ENCODE measurements at places on chromosomes 2 and 18. TPM values are rescaled to one million over a fixed set of nuclear protein-coding genes. Genes with fewer than 3 reads are reported as not detected.

- H3K27me3 ChIP-seq, result no peaks in the 10 kb centered on the region
- no peak overlapping the region for H3K4me3 ChIP-seq
- H3K4me1 ChIP-seq, result no peaks in the 10 kb centered on the region
- DNase-seq, result no peak
These were observed 40.7 kb downstream of the PARD3B start for GRCh38 chr2:204585930-204586329.

DNA sequence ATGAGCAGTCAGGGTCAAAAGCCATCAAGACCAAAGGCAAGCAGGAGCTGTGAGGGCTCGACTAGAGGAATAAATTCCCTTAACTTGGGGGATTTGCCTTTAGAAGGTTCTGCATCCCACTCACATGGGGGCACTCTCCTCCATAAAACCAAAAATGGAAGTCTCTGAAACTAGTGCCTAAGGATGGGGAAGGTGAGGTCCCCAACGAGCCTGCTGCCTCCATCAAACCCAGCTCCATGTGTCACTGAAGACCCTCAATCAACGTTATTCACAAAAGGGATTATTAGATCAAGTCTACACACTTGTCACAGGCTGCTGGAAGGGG, 254.9 kb upstream of the NCKAP5 start:
- peaks cover 2% of the 10 kb centered on the region for H3K27me3 ChIP-seq
- no peak for DNase-seq
- H3K4me1 ChIP-seq, result no peaks in the 10 kb centered on the region
- H3K36me3 ChIP-seq, result no peaks in the 10 kb centered on the region
- no peak overlapping the region for H3K27ac ChIP-seq
- H3K4me3 ChIP-seq, result no peak overlapping the region

DNA sequence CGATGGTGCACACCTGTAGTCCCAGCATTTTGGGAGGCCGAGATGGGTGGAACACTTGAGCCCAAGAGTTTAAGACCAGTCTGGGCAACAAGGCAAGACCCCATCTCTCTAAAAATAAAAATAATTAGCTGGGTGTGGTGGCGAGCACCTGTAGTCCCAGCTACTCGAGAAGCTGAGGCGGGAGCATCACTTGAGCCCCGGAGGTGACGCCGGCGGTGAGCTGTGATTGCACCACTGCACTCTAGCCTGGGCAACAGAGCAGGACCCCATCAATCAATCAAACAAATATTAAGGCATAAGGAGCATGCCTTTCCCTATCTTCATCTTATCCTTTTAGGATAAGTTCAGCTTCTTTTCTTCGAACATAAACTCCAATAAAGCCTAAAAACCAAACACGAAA, 1.1 kb downstream of the WDSUB1 start:
- H3K36me3 ChIP-seq, result peaks cover 7% of the 10 kb centered on the region
- H3K4me3 ChIP-seq, result peak overlapping the region; percentile 84
- H3K27me3 ChIP-seq, result no peaks in the 10 kb centered on the region
- no peak for DNase-seq
- peaks cover 22% of the 10 kb centered on the region for H3K4me1 ChIP-seq
- no peak overlapping the region for H3K27ac ChIP-seq

DNA sequence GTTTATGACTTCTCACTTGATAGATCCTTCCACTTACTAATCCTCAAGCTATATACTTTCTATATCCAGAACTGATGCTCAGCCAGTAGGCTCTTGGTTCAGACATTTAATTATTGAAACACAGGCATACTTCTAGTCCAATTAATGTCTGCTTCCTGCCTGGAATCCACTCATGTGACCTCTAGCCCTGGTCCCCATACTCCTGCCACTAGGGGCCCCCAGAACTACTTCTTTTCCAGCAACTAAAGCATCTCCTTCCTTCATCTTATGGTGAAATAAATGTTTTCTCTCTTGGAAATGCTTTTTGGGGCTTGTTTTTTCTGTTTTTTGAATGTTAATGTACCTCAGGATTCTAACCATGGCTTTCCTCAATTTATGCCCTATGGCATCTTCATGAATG, 527.6 kb downstream of the SATB2 start:
- DNase-seq, result no peak
- H3K27me3 ChIP-seq, result no peaks in the 10 kb centered on the region
- H3K36me3 ChIP-seq, result no peaks in the 10 kb centered on the region

GRCh38 chr2:150528861-150529801, 41.7 kb upstream of the RND3 start:
- no peak overlapping the region for H3K4me3 ChIP-seq
- H3K27ac ChIP-seq, result no peak overlapping the region
- DNase-seq, result no peak

GRCh38 chr2:85288244-85288725, 39.5 kb downstream of the TGOLN2 start:
- DNase-seq, result no peak
- no peak overlapping the region for H3K4me3 ChIP-seq
- H3K4me1 ChIP-seq, result peaks cover 19% of the 10 kb centered on the region
- no peak overlapping the region for H3K27ac ChIP-seq
- no peaks in the 10 kb centered on the region for H3K27me3 ChIP-seq
- no peaks in the 10 kb centered on the region for H3K36me3 ChIP-seq

The PRSS56 gene
- not detected for total RNA-seq

The ASXL3 gene
- not detected for total RNA-seq

The TOGARAM2 gene
- 3.3 TPM for total RNA-seq

The STPG4 gene
- 0.14 TPM for total RNA-seq

Data from activated CD4-positive, alpha-beta T cell treated with anti-CD3 and anti-CD28 coated beads for 36 hours (primary cell).